A549 treated with CpdA at 1 μM for 4 hours (cell line): ENCODE measurements at places on chromosomes 13 and 19. TPM values are rescaled to one million over a fixed set of nuclear protein-coding genes. Genes with fewer than 3 reads are reported as not detected.

PRKACA gene
- total RNA-seq: 32.5 to 38.6 TPM (median 33.9 TPM) in 5 replicates

CD70 gene
- total RNA-seq: 14.3 to 26.7 TPM (median 23.4 TPM) in 5 replicates

CYP2A7 gene
- not detected in 5 replicates for total RNA-seq

FGF22 gene
- 0.58 to 1.1 TPM (median 0.88 TPM) in 5 replicates for total RNA-seq

ABCC4 gene
- total RNA-seq: 15.3 to 21.6 TPM (median 17.9 TPM) in 5 replicates

NBEA gene
- 1.7 to 2.8 TPM (median 2.0 TPM) in 5 replicates for total RNA-seq

PSG11 gene
- not detected in 5 replicates for total RNA-seq

TEX101 gene
- total RNA-seq: not detected in 5 replicates

TNFSF13B gene
- 0.09 TPM in 1 of 5 replicates, not detected in the others for total RNA-seq

ADAMTS10 gene
- total RNA-seq: 12.8 to 20.7 TPM (median 14.9 TPM) in 5 replicates

ARHGEF7 gene
- 20.3 to 25.1 TPM (median 21.2 TPM) in 5 replicates for total RNA-seq

RNF126 gene
- total RNA-seq: 54.9 to 71.5 TPM (median 67.0 TPM) in 5 replicates

SWSAP1 gene
- 1.3 to 2.7 TPM (median 2.3 TPM) in 5 replicates for total RNA-seq

SERTAD3 gene
- 38.2 to 51.9 TPM (median 46.8 TPM) in 5 replicates for total RNA-seq

CEACAM4 gene
- total RNA-seq: not detected in 5 replicates

ZNF8 gene
- 1.1 to 1.6 TPM (median 1.1 TPM) in 5 replicates for total RNA-seq

IQCN gene
- total RNA-seq: 0.31 to 0.59 TPM (median 0.39 TPM) in 5 replicates

OR10H1 gene
- total RNA-seq: not detected in 5 replicates

NFIC gene
- 32.7 to 43.1 TPM (median 40.6 TPM) in 5 replicates for total RNA-seq

ZNF71 gene
- total RNA-seq: 8.3 to 12.5 TPM (median 10.9 TPM) in 5 replicates

CEACAM7 gene
- total RNA-seq: 0.02 TPM in 1 of 5 replicates, not detected in the others

LILRB4 gene
- 0.07 TPM in 1 of 5 replicates, not detected in the others for total RNA-seq
